H9 (cell line): ENCODE measurements at places on chromosomes 7 and 10. TPM values are rescaled to one million over a fixed set of nuclear protein-coding genes. Genes with fewer than 3 reads are reported as not detected.

CFTR gene
- 1.1 and 1.2 TPM in 2 replicates for total RNA-seq

GRCh38 chr10:127157506-127158200 is 38.7 kb downstream of the INSYN2A start:
- H3K36me3 ChIP-seq, result no peaks in the 10 kb centered on the region
- no peaks in the 10 kb centered on the region for H3K27me3 ChIP-seq
- H3K27ac ChIP-seq, result no peak overlapping the region
- H3K4me3 ChIP-seq, result no peak overlapping the region
- peaks cover 1% of the 10 kb centered on the region; the same call in 1 of the 2 replicates for H3K4me1 ChIP-seq

DNA sequence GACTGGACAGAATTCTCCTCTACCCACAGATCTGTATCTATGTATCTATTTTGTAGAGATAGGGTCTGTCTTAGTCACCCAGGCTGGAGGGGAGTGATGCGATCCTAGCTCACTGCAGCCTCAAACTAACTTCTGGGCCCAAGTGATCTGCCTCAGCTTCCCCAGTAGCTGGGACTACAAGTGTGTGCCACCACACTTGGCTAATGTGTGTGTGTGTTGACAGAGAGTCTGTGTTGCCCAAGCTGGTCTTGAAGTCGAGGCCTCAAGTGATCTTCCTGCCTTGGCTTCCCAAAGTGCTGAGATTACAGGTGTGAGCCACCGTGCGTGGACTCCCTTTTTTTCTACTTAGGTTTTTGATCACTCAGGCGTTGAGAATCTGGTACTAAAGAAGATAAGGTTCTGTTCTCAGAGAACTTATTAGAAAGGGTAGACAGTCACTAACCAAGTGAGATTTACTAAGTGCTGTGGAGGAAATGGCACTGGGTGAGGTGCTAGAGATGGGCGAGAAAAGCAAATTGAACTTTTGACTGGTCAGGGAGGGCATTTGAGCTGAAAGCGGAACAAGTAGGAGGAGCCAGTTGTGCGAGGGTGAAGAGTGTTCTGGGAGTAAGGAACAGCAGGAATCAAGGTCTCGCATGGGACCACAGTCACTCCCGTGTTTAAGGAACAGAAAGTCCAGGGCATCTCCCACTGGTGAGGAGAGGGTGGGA is 18.0 kb downstream of the NDUFB2 start:
- peaks cover 24% of the 10 kb centered on the region for H3K36me3 ChIP-seq
- H3K4me3 ChIP-seq, result no peak overlapping the region
- no peak overlapping the region for H3K27ac ChIP-seq
- H3K4me1 ChIP-seq, result no peaks in the 10 kb centered on the region
- no peak for DNase-seq
- H3K27me3 ChIP-seq, result no peaks in the 10 kb centered on the region

GRCh38 chr7:27409776-27410175 is 167.2 kb downstream of the EVX1 start:
- H3K4me3 ChIP-seq, result no peak overlapping the region
- no peak overlapping the region for H3K27ac ChIP-seq
- no peak for DNase-seq
- H3K27me3 ChIP-seq, result no peaks in the 10 kb centered on the region
- no peaks in the 10 kb centered on the region for H3K4me1 ChIP-seq

LAMB1 gene
- 75.8 and 78.9 TPM in 2 replicates for total RNA-seq

DNA sequence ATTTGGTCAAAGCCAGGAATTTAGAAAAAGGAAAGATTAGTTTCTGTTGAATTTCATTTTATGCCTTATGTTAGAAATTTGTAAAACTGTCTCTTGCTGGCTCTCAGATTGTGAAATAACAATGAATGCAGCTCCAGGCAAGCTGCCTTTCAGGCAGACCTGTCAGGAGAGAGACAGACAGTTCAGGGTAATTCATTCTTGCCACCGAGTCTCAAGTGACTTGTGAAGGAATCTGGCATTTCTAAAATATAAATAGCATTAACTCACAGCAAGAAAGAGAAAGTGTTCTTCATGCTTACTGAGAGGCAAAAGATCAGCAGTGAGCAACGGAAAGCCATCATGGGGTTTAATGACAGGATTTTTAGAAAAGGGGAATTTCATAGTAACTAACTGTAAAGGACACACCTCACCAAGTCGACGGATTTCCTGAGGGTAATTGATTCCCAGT is 442.3 kb upstream of the AKR1E2 start:
- H3K36me3 ChIP-seq, result no peaks in the 10 kb centered on the region
- no peak for DNase-seq
- no peaks in the 10 kb centered on the region for H3K27me3 ChIP-seq
- H3K27ac ChIP-seq, result no peak overlapping the region
- H3K4me3 ChIP-seq, result no peak overlapping the region
